ENCODE measurements at places on chromosomes 2 and 18. TPM values are rescaled to one million over a fixed set of nuclear protein-coding genes. Genes with fewer than 3 reads are reported as not detected.

Gene AMER3
- polyA plus RNA-seq, result not detected

DNA sequence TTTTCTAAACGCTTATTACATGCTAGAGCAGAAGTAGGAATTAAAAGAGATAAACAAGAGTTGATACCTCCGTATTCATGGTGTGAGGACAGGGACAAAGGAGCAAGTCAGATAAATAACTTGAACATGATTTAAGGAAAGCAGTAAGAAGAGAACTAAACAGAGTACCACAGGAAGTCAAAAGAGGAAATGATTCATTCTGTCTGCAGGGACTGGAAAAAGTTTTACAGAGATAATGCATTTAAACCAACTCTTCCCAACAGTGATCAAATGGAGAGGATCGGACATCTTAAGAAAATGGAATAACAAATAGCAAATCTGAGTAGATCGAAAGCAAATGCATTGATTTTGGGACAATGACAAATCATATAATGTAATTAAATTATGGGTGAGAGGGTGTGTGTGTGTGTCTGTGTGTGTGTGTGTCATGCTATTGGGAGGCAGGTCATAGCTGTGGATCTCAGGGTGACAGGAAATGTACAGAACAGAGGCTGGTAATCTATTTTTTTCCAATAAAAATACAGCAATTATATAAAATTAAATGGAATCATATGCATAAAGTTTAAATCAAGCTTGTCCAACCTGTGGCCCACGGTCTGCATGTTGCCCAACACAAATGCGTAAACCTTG lies 113.4 kb downstream of the MC4R start:
- no peak for DNase-seq

- no peak for DNase-seq
These were observed 36.3 kb downstream of the SMAD2 start for GRCh38 chr18:47893939-47894699.

Gene REG3G
- not detected for polyA plus RNA-seq

- DNase-seq, result no peak
These were observed 34.3 kb downstream of the ADD2 start for GRCh38 chr2:70733646-70734180.
